Stimulated activated CD4-positive, alpha-beta T cell treated with anti-CD3 and anti-CD28 coated beads, Interleukin-1b, Interleukin-23, amount 100 ng/mL, for 48 hours (primary cell): ENCODE measurements at places on chromosomes 1 and 21.

GRCh38 chr1:239757716-239758115 is 334.0 kb upstream of the FMN2 start:
- DNase-seq, result no peak

GRCh38 chr1:84117868-84118267 is 26.2 kb upstream of the PRKACB start:
- DNase-seq, result no peak

DNA sequence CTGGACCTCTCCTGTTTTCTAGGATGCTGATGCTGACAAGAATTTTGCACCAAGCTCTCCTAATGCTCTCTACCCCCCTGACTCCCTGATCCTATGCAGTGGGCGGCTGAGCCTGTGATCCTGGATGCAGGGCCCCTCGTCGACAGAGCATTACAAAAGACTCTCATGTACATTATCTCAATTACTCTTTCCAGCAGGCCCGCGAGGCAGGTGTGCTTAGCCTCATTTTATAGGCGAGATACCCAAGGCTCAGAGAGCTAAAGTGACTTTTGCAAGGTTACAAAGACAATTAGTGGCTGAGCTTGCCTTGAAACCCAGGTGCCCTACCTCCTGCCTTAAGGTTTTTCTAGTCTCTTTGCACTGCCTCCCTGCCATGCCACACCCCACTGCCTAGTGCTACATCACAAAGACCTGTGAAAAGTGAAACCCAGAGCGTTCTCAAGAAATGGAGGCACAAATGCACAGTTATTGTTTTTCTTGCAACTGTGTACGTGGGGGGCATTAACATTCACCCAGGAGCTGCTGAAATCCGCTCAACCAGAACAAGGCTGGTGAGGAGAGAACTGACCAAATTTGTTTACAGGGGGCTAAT is 10.0 kb upstream of the C8A start:
- DNase-seq, result no peak

GRCh38 chr1:229108598-229109201 is 162.2 kb upstream of the RAB4A start:
- no peak for DNase-seq

GRCh38 chr21:16866851-16867250 is 646.0 kb upstream of the CXADR start:
- no peak for DNase-seq

DNA sequence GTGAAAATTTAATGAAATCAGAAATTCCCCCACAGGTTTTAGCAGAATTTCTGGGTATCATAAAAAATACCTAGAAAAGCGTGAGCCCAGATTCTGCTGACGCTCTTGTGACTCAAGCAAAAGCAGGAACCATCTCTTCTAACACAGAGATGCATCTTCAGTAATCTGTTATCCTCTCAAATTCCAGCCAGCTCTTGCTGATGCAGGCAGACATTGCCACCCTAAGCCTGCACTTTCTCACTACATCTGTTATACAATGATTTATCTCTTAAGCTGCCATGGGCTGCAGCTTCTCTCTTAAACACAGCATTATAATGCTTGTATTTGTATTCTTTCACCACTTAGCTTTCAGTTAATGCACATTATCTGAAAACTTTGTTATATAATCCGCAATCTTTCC is 113.0 kb upstream of the RGS1 start:
- DNase-seq, result no peak

DNA sequence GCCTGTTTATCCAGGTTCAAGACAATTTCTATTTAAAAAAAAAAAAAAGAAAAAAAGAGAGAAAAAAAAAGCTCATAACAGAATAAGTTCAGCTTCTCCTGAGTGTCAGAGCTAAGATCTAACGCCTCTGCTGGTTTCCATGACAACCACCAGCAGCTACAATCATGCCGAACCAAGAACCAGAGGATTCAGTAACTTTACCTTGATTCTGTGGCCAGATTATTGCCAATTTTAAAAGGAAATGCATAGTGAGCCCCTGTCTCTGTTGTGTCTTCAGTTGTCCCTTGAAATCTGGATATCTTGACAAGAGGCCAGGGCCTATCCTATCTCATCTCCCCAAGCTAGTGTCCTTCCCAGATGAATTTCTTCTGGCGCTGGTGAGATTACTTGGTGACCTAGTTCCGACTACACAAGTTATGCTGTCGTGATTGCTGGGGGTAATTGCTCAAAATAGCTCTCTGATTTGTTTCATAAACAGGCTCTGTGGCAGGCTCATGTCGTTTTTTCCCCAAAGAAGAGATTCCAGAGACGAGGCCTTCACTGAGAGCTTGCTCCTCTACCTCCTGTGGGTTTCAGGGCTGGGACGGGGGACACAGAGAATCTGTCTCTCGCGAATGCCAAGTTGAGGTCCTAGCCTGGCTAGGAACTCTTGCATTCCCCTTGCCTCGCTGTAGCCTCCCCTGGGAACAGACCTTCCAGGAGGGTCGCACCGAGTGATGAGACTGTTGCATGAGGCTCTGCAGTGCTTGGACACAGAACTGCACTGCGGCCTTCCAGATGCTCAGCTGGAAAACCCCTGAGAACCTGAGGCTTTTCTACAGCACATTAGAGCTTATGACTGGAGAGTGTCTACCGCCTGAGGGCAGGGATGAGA is 32.4 kb upstream of the SCCPDH start:
- no peak for DNase-seq

DNA sequence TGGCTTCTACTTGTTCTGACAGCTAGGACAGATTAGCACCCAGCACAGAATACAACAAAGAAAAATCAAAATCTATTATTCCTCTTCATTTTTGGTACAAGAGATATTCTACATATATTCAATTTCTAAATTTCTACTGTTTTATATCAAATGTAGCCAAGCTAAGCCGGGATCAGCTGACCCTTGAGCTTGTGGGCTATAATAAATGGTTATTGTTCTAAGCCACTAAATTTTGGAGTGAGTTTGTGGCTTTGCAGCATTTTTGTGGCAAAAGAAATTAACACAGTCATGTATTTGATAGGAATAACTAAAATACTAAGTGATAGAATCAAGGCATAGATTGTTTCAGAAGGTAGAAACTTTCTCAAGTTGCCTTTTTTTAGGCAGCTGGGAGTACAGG is 50.7 kb downstream of the APP start:
- no peak for DNase-seq

DNA sequence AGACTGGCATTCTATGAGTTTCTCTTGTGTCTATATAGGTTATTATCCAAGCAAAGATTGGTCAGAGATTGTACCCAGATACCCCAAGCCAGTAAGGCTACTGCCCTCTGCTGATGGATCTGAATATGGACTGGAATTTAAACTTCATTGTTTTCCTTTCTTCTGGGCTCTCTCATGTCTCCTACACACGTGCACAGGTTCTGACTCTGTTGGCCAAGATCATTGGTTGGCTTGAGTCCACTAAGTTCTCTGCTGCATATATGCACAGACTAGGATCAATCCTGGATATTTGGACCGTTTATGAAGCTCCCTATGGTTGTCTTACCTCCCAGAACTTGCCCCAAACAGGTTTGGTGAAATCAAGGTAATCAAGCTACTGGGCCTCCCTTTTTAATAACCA is 69.7 kb downstream of the CC2D1B start:
- no peak for DNase-seq
